ENCODE measurements at places on chromosomes 2 and 18.

GRCh38 chr2:72794572-72794971 lies 31.3 kb downstream of the EXOC6B start:
- no peak for DNase-seq

- no peak for DNase-seq
Observed at GRCh38 chr2:39778233-39778632, 825 bp downstream of the THUMPD2 start.

GRCh38 chr2:230447455-230448451 lies 31.8 kb downstream of the SP100 start:
- peak; percentile 36 for DNase-seq

DNA sequence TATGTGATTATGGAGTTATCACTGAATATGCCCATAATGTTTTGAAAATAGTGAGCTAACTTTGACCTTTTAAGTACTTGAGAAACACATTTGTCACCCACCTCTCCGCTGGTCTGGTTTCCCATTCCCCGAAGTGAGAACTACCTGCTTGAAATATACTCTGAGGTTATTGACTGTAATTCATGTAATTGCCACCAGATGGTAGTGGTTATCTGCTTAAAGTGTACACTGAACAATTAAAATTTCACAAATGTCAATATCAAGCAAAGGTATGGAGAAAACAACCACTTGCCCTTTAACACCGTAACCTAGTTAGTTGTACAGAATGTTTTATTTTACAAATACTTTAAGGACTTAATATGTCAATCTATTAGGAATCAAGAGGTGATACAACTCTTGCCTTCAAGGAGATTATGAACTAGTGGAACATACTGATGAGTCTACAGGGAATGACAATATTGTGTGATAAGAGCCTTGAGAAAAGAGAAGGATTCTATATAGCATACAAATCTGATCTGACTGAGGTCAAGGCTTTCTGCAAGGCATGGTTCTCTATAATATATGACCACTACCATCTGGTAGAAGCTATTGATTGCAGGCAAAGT lies 316.8 kb upstream of the KCNH7 start:
- DNase-seq = no peak

GRCh38 chr2:223784221-223784772 lies 53.1 kb downstream of the AP1S3 start:
- DNase-seq = no peak
